GM23338 (cell line): ENCODE measurements at places on chromosomes 11 and 22.
A peak's percentile ranks its signal among the peaks of the same experiment; 100 is the strongest.

DNA sequence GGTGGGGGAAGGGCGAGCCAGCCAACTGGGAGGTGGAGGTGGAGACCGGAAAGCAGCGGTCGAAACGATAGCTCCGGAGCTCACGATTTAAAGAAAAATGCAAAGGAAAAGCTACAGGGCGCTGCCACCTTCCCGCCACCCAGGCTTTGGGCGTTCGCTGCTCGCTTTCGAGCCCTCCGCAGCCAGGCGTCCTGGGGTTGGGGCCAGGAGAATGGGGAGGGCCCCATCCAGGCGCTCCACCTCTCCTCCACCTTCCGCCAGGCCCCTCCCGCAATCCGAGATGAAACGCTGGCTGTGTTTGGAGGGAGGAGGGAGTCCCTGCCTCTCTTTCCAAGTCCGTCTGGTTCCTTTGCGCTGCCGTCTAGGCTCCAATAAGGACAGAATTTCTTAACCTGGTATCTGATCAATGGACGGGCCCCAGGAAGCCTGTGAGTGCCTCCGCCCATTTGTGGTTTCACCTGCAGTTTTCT is 483 bp upstream of the ABTB2 start:
- DNase-seq: peak; percentile 75

GRCh38 chr11:118882491-118882890 is 1.2 kb upstream of the CXCR5 start:
- DNase-seq: no peak

DNA sequence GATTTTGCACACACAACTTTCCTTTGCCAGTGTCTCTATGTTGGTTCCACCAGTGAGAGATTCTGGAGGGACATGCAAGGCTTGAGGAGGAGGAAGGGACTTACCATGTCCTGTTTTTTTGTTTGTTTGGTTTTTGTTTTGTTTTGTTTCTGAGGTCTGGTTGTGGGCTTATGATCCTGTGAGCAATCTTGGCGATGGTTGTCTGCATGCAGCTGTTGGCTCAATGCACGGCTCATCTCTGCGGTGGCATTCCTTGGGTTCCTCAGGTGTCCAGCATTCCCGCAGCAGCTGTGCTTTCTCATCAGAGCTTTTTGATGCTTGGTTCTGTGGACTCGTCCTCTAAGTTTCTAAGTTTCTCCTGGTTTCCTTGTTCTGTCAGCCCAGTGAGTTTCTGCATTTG is 4.8 kb upstream of the NNMT start:
- no peak for DNase-seq

DNA sequence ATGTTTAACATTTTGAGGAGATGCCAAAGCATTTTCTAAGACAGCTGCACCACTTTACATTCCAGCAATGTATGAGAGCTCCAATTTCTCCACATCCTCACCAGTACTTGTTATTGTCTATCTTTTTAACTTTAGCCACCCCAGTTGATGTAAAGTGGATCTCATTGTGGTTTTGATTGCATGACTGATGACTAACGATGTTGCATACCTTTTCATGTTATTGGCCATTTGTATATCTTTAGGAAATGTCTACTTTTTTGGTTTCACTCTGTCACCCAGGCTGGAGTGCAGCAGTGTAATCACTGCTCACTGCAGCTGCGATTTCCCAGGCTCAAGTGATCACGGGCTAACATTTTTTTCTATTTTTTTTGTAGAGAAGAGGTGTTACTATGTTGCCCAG is 8.9 kb downstream of the TTC28 start:
- DNase-seq: no peak
